CMK (cell line): ENCODE measurements at places on chromosomes 5 and 9.

DNA sequence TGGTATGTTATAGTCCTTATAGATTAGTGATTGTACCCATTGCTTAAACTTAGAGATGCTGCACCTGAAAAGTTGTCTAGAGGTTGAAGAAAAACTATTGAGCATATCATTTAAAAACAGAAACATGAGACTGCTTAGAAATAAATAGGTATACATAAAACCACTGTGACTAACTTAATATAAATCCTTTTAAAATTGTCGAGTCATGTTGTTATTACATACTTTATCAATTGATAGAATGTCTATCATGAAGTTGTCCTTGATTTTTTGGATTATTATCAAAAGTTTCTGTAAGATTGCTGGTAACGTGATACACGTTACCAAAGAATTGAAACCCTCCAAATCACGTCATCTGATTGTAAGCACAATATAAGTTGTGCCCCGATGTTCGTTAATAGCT, 35.3 kb upstream of the VCAN start:
- no peak for DNase-seq

- DNase-seq: no peak
These were observed 61.5 kb downstream of the TSTD2 start for GRCh38 chr9:97571664-97572063.

GRCh38 chr5:175493726-175494125, 15.4 kb downstream of the SFXN1 start:
- no peak for DNase-seq

DNA sequence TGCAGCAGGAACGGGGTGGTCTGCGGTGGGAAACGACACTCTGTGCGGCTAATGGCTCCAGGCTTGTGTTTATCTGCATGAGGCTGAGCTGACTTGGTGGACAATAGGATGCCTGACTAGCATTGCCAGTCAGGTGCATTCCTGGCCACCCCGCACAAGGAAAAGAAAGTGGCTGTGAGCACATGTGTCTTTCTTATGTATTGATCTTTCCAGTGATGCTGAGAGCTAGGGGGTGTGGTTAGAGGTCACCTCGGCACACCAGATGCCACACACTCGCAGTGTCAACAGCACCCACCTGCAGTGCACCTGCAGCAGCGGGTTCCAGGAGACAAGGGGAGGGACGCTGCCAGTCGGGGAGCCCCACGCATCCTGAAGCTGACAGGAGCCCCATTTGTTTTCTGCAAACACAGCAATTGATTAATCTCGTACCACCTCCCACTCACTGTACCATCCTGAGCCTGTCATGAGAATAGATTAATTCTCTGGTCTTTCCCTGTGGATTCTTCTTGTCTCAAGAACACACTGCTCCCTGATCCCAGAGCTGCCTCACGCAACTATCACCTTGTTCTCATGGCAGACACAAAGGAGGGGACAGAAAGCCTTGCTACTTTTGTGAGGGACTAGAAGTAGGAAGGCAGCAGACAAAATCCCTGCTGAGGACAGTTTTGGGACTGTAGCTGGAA, 251.7 kb upstream of the WWC1 start:
- no peak for DNase-seq

DNA sequence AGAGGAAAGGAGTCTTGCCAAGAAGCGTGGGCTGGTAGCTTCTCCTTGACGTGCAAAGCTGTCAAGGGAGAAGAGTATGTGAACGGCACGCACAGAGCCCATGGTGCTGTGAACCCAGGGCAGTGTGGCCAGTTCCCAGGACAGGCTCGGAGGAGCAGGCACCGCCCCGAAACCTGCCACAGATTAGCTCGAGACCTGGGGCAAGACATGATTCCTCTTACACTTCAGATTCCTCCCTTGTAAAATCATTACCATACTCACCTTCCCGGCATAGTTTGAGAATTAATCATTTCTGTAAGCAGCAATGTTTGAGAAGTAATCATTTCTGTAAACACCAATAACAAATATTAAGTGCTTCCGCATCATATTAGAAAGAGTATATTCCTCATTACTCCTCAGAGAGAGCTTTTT, 19.9 kb downstream of the GOLM1 start:
- no peak for DNase-seq

DNA sequence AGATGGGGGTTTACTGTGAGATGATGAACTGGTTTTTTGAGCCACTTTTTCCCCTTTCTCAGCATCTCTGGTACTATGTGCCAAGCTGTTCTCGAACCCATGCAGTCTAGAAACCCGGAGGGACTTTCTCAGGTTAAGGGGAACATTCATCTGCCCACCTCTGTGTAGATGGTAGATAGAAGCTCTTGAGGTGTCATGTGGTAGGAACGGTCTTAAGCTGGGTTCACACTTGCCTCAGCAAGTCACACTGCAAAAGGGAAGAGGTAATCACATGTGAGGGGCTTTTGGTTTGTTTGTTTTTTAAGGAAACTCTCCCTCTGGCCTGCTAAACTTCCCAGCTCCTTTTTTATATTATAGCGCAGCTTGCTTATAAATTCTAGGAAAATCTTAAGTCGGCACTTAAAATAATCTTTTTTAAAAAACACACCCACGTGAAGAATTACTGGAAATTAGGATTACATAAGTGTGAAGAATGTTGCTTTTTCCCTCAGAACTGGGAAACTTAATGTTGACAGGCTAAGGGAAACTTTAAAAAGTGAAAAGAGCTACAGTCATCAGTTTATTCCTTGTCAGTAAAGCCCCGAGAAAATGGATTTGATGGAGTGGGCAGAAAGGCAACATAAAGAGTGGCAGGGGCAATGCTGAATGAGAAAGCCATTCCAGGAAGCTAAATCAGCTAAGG, 430.3 kb downstream of the ARHGEF28 start:
- DNase-seq: no peak

DNA sequence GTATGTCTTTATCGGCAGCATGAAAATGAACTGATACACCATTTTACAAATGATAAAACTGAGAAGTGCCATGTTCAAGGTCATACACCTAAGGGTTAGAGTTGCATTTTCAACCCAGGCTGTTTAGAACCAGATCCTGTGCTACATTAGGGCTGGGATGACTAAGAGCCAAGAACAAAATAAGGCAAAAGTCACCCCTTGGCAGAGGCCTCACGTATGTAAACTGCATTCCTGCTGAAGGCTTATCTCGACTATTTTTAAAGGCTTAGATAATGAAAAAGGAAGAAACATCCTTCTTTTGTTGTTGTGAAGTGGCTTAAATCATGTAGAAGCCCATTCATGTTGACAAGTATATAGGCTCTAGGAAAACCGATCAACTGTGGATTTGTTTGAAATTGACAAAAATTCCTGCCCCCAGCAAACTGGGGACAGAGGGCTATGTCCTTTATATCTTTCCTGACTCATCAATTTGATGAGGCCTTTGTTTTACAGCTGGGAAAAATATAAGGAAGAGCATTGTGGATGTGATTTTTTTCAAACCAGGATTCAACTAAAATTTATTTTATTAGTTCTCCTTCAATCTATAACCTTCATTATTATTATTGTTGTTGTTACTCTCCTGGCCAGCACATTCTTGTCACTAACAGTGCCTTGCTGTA, 196.5 kb downstream of the SNX18 start:
- DNase-seq: no peak

- no peak for DNase-seq
These were observed 77.0 kb upstream of the ZSWIM6 start for GRCh38 chr5:61254969-61255555.

DNA sequence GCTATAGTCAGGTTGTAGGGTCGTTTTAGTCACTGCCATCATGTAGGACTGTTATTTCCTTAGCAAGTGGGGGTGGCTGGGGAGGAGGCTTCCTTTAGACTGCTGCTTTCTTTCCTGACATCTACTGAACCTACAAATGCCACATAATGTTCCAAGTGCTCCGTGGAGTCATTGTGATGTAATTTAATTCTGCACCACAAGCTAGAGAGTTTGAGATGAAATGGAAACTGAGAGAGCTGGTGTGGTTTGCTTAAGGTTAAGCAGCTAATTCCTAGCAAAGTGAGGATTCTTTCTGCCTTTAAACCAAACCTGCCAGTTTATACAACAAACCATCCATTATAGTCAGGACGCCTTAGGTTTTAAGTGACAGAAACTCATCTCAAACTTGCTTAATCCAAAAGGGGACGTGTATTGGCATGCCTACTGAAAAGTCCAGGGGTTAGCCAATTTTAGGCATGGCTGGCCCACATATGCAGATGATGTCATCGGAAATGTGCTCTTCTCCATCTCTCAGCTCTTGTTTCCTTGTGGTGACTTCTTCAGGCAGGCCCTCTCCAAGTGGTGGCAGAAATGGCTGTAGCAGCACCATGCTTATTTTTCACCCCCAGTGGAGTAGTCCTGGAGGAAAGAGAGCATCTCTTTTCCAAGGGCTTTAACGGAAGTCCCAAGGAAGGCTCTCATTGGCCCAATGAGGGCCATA, 30.5 kb downstream of the ZNF618 start:
- DNase-seq: no peak

GRCh38 chr5:139844472-139845145, 49.0 kb downstream of the PSD2 start:
- peak; percentile 42 for DNase-seq

DNA sequence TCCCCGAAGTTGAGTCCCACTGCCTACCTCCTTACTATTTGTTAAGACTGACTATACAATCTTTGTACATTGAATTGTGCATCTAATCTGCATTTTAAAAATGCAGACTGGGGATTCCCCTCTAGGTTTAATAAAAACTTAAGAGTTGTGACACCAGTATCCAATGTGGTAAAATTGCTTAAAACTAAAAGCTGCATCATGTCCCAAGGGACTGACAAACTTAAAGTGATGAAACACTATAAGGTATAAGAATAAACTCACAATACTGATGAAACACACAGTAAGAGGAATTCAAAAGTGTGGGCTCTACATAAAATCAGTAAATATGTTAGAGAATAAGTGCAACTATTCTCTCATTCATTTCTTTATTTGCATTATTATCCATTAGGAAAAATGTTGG, 1905.1 kb downstream of the MAT2B start:
- no peak for DNase-seq

GRCh38 chr5:149794041-149794440, 63.9 kb downstream of the PPARGC1B start:
- DNase-seq: no peak

DNA sequence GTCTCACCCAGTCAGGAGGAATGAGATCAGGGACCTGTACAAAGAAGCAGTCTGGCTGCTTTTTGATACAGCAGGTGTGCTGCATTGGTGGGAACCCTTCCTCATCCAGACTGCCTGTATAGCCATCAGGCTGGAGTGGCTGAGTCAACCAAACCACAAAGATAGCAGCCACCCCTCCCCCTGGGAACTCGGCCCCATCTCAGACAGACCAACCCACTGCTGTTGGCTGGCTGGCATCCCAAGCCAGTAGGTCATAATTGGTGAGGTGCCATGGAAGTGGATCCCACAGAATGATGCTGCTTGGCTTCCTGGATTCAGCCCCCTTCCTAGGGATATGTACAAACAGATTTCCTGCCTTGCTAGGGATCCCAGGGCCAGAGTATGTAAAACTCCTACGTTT, 60.9 kb downstream of the YTHDC2 start:
- no peak for DNase-seq

- no peak for DNase-seq
These were observed 243.8 kb downstream of the CEMIP2 start for GRCh38 chr9:71524516-71524915.

DNA sequence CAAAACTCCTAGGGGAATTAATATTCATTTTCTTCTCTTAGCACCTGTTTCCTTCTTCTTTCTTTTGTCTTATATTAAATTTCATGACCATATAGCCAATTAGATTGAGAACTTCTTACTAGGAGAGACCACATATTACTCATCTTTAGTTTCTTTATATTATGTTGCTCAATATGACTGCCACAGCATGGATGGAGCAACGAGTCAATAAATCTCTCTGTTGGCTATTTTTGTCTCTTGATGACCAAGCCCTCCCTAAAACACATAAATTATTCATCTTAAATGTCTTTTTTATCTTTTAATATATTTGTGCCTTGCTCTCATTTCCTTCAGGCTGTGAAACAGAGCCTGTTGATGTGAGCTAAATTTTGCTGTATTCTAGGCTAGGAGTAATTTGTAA, 123.0 kb downstream of the ADAMTSL1 start:
- no peak for DNase-seq

- DNase-seq: no peak
These were observed 264.4 kb downstream of the SLCO4C1 start for GRCh38 chr5:102031711-102032110.

- no peak for DNase-seq
These were observed 349.8 kb upstream of the DAB2 start for GRCh38 chr5:39774605-39775004.

GRCh38 chr9:130333041-130333711, 67.6 kb downstream of the HMCN2 start:
- DNase-seq: no peak

- DNase-seq: no peak
These were observed 179.7 kb upstream of the HAPLN1 start for GRCh38 chr5:83900306-83900705.

DNA sequence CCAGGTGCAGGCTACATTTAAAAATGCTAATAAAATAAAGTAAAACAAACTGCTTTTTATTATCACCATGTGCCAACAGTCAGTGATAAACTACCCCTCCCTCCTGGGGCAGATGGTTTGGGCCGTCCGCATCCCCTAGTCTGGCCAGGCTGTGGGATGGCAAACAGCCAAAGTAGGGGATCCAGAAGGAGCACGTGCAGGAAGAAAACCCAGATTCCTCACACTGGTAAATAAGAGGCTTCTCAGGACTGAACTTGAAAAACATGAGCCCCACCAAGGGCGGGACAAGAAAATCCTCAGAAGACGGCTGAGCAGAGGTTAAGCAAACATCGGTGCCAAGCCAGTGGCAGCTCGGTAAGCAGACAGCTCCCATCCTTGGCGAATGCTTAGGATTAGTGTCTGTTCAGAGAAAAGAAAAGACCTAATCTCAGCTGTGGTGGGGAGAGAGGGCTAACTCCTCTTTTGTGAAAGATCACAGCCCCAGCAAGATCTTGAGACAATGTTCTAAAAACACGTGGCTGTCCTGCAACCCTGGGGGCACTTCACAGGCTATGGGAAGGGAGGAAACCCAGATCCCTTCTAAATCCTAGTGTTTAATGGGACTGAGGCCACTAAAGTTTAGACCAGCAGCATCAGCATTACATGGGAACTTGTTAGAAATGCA, 46.5 kb upstream of the GDNF start:
- no peak for DNase-seq

GRCh38 chr9:21856301-21857094, 54.1 kb downstream of the MTAP start:
- DNase-seq: no peak

- DNase-seq: no peak
These were observed 1011.5 kb upstream of the NUDT12 start for GRCh38 chr5:104573949-104574709.
